ENCODE measurements at places on chromosomes 4 and X. TPM values are rescaled to one million over a fixed set of nuclear protein-coding genes. Genes with fewer than 3 reads are reported as not detected.

DNA sequence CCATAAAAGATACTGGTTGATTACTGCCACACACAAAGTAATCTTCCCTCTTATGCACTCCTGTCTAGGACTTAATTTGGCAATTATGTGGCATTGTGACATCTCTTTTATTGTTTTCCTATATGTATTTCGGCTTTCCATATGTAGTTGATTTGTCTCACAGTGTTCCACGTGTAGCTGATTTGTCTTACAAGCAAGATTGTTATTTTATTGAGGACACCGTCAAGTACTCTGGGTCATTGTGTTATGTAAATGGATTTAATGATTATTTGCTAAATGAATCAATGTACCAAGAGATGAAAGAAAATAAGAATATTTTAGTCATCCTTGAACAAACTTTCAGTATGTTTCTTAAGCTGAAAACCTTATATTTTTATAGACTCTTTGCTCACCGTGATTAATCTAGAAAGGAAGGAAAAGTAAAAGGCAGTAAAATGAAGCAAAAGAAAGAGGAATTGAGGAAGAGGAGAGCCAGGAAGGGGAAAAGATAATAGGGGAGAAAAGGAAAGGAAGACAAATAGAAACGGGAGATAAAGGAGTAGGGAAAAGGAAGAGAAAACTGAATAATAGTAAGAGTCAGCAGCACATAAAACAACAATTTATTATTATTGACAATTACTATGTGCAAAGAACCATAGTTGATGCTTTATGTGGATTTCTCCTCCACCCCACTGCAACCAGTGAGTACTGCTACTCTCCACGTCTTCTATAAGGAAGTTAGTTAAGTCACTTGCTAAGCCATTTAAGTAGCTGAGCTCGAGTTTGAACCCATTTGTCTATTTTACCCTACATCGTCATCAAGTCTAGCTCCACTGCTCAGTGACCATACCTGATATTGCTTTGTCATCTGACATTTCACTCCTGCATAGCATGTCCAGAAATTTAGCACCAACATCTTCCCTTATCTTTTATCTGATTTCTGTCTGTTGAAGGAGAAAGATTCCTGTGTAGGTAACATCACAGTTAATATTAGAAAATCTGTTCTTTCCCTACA is 336.5 kb downstream of the BMPR1B start:
- no peak overlapping the region for H3K4me3 ChIP-seq
- H3K4me1 ChIP-seq: no peaks in the 10 kb centered on the region
- DNase-seq: no peak
- no peak overlapping the region for H3K27ac ChIP-seq
- H3K36me3 ChIP-seq: no peaks in the 10 kb centered on the region
- peaks cover 12% of the 10 kb centered on the region for H3K27me3 ChIP-seq

The HMX1 gene
- not detected for total RNA-seq

DNA sequence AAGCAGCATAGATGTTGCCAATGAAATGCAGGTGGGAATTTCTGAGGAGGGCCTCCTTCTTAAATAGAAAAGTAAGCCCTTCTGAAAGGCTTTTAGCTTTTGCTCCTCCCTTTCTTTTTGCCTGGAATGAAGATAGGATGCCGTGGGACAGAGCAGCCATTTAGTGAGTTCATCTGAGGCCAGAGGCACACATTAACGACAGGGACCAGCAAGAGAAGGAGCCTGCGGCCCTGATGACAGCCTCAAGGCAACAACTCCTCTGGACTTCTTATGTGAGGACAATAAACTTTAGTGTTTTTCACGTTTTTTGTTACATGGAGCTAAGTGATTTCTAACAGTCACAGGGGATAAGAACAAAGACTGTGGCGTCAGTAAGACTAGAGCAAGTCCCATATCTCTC is 1.1 kb upstream of the BDH2 start:
- H3K36me3 ChIP-seq: peaks cover 11% of the 10 kb centered on the region
- no peak overlapping the region for H3K4me3 ChIP-seq
- peaks cover 17% of the 10 kb centered on the region for H3K4me1 ChIP-seq
- DNase-seq: no peak
- H3K27ac ChIP-seq: no peak overlapping the region

- H3K4me3 ChIP-seq: no peak overlapping the region
- H3K27me3 ChIP-seq: no peaks in the 10 kb centered on the region
- no peaks in the 10 kb centered on the region for H3K4me1 ChIP-seq
- no peaks in the 10 kb centered on the region for H3K36me3 ChIP-seq
Measured at GRCh38 chr4:182089326-182089725, 153.9 kb upstream of the TENM3 start.

The RAB39B gene
- 9.8 TPM for total RNA-seq

The SOD3 gene
- total RNA-seq: not detected

DNA sequence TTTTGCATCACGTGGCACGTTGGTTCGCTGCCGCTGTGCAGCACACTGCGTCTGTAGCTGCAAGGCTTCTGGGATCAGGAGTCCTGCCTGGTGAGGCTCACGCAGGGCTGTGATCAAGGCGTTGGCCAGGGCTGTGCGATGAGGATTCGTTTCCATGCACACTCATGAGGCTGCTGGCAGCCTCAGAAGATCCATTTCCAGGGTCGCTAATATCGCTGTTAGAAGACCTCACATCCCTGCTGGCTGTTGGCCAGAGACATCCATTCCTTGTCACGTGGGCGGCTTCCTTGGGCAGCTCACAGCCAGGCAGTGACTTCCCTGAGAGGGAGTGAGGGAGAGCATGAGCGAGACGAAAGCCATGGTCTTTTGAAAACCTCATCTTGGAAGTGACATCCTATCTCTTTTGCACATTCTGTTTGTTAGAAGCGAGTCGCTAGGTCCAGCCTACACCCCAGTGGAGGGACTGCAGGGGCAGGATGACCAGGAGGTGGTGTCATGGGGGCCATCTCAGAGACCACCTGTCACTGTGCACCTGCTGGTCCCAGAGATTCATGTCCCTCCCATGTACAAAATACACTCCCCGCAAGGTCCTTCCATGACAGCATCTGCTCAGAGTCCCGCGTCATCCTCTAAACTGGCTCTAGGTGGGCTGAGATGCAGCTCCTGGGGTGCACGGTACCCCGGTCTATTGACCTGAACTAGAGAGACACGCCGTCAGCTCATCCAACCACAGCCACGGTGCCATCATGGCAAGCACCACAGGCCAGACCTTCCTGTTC is 12.2 kb downstream of the RGS12 start:
- H3K27ac ChIP-seq: no peak overlapping the region
- no peaks in the 10 kb centered on the region for H3K36me3 ChIP-seq
- peaks cover 40% of the 10 kb centered on the region for H3K27me3 ChIP-seq
- H3K4me3 ChIP-seq: no peak overlapping the region
- peaks cover 36% of the 10 kb centered on the region for H3K4me1 ChIP-seq

The CCSER1 gene
- total RNA-seq: 0.64 TPM

- H3K4me3 ChIP-seq: no peak overlapping the region
- no peak overlapping the region for H3K27ac ChIP-seq
- H3K36me3 ChIP-seq: no peaks in the 10 kb centered on the region
- no peaks in the 10 kb centered on the region for H3K4me1 ChIP-seq
- DNase-seq: no peak
Measured at GRCh38 chr4:54118850-54119589, 19.1 kb downstream of the GSX2 start.

DNA sequence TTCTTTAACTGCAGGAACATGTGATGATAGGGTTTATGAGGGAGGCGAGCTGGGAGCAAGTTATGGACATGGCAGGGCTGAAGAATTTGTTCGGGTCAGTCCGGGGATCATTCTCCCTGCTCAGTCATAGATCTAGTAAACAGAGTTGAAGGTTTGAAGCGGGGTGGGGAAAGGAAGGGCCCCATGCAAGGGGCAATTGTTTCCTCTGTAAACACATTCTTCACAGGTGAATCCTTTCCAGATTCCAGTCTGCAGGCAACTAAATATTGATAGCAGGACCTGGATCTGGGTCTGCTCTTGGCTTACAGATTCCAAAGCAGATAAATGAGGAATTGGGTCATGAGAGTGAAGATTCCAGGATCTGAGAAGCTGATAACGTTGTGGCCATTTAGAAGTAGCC is 44.3 kb upstream of the ARHGAP24 start:
- no peaks in the 10 kb centered on the region for H3K36me3 ChIP-seq
- H3K4me3 ChIP-seq: no peak overlapping the region
- no peak for DNase-seq
- no peak overlapping the region for H3K27ac ChIP-seq

The MAP3K15 gene
- total RNA-seq: 0.43 TPM

GRCh38 chr4:5198656-5199541 is 147.6 kb downstream of the STK32B start:
- no peaks in the 10 kb centered on the region for H3K36me3 ChIP-seq
- H3K27ac ChIP-seq: no peak overlapping the region
- H3K4me1 ChIP-seq: no peaks in the 10 kb centered on the region
- no peaks in the 10 kb centered on the region for H3K27me3 ChIP-seq

- H3K27ac ChIP-seq: no peak overlapping the region
- no peaks in the 10 kb centered on the region for H3K36me3 ChIP-seq
- no peaks in the 10 kb centered on the region for H3K27me3 ChIP-seq
- no peak overlapping the region for H3K4me3 ChIP-seq
- no peak for DNase-seq
Measured at GRCh38 chr4:80386281-80386886, 50.9 kb downstream of the CFAP299 start.

DNA sequence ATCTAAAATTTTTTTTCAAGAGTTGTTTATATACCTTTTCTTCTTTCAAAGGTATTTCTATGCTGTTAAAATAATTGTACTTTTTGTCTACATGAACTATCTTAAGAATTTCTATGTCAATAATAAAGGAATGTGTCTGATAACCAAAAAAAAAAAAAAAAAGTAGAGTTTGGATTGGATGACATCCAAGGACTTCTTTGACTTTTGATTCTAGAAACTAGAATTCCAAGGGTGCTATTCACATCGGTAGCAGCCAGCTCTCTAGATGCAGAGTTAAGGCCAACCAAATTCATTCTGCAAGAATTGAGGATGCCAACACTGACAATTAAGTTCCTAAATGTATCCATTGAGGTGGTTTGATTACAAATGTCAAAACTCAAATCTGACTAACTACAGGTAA is 42.0 kb upstream of the PRKG2 start:
- no peaks in the 10 kb centered on the region for H3K4me1 ChIP-seq
- no peak overlapping the region for H3K4me3 ChIP-seq
- H3K27me3 ChIP-seq: peaks cover 6% of the 10 kb centered on the region
- DNase-seq: no peak
- H3K27ac ChIP-seq: no peak overlapping the region

DNA sequence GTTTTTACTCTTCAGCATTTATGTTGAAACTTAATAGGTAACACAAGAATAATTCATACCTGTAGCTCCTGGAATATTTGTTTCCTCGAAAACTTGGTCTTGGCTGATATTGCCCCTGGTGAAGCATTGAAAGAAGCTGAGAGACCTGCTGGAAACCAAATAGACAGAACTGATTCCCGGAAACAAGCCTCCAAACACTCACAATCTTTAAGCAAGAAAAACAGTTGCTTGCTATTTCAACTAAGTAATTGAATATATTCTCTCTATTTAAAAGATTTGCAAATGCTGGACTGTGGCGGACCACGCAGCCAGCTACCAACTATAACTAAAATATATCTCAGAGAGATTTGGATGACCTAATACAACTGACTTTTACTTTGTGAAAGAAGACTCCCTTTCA is 3.6 kb downstream of the PCDH18 start:
- no peaks in the 10 kb centered on the region for H3K36me3 ChIP-seq
- no peak overlapping the region for H3K27ac ChIP-seq
- DNase-seq: no peak

DNA sequence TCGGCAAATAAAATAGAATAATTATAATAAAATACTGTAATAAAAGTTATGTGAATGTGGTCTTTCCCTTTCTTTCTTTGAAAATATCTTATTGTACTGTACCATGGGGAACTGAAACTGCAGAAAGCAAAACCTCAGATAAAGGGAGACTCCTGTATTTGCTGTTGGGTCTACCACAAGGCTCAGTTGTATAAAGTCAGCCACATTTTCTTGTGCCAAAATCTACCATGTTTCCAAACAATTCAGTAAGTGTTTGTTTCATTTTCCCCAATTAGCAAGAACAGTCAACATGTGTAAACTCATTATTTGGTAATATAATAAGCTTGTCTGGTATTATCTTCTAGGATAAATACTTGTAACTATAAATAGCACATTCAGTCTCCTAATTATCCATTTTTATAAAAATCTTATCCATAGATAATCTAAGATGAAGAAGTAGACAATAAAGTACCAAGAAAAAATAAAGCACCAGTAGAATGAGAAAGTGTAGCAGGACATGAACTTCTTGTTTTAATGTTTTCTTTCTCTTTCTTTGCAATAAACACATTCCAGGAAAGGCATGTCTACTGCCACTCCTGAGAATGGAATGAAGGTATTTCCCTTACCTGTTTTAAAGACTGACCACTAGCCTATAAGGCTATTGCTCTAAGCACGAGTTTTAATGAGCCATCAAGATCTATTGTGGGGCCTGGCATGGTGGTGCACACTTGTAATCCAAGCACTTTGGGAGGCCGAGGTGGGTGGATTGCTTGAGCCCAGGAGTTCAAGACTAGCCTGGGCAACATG is 15.0 kb upstream of the OTUD4 start:
- no peak overlapping the region for H3K4me3 ChIP-seq
- H3K27ac ChIP-seq: no peak overlapping the region
- no peaks in the 10 kb centered on the region for H3K4me1 ChIP-seq
- peaks cover 8% of the 10 kb centered on the region for H3K27me3 ChIP-seq
- H3K36me3 ChIP-seq: no peaks in the 10 kb centered on the region
- no peak for DNase-seq

DNA sequence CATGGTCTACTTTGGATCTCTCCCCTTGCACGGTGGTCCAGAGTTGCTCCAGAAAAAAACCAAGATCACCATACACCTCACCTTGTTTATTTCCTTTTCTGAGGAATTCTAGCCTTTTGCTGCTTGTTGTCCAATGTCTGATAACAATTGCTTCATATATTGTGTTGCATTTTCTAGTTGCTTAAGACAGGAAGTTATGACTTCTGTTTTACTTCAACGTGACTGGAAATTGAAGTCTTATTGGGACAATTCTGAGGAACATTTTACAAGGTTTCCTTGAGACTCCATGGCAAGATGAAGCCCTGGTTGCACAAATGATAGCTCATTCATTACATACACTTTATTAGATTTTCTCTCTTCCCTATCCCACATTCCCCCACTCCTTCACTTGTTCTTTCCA is 5.2 kb downstream of the CXCL1 start:
- no peak overlapping the region for H3K27ac ChIP-seq
- no peak overlapping the region for H3K4me3 ChIP-seq
- peaks cover 6% of the 10 kb centered on the region for H3K27me3 ChIP-seq
- DNase-seq: no peak

The XG gene
- total RNA-seq: not detected
